ENCODE measurements at places on chromosomes 4 and X.

- no peak for DNase-seq
Observed at GRCh38 chrX:37818031-37818430, 29.3 kb downstream of the DYNLT3 start.

- no peak for DNase-seq
Observed at GRCh38 chr4:13312264-13312663, 171.9 kb downstream of the RAB28 start.

DNA sequence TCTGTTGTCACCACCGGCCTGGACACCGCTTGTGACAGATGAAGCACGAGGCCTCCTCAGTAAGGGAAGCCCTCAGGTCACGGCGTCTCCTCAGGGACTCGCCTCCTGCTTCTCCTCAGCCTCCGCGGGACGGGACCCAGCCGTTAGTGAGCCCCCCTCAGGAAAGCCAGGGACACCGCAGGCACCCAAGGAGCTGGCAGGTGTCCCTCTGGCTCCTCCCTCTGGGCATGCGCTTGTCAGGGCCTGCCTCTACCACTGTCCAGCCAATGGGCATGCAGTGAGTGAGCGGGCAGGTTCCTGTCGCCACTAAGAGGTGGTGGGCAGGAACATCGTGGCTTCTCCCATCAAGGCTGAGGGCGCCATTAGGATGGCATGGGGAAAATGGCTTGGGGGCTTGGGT, 23.5 kb upstream of the CT55 start:
- DNase-seq = no peak

GRCh38 chrX:99761731-99762130, 648.3 kb downstream of the PCDH19 start:
- no peak for DNase-seq

DNA sequence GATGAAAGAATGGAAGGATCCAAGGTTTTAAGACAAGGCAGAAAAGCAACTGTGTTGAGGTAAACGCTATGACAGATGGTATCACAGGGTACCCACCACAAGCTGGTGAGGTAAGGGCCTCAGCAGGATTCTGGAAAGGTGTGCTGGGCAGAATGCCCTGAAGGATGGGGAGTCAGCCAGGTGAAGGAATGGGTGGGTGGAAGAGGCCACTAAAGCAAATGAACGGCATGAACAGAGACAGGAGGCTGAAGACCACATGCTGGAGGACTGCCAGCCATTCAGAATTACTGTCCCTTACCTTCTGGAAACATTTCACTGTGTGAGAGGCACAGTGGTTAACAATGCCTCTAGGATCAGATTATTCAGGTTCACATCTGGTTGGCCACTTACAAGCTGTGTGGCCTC, 23.6 kb downstream of the GPRIN3 start:
- no peak for DNase-seq

GRCh38 chrX:128436397-128437103, 384.3 kb upstream of the ACTRT1 start:
- DNase-seq = no peak

DNA sequence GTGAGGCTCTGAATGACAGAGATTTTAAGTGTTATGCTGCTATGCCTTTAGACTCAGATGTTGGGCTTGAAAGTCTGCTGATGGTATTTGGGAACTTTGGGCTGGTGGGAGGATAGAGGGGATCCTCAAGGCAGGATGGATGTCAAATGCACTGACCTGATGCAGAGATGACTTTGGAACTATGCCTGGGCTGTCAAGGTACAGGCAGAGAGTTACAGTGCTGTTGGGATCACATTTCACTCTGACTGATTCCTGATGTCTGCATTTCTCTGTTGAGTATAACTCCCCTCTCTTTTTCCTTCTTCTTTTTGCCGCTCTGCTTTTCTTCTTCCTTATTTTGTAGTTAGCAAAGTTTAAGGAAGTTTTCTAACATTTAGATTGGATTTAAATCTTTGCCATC, 271.8 kb upstream of the ARX start:
- no peak for DNase-seq

DNA sequence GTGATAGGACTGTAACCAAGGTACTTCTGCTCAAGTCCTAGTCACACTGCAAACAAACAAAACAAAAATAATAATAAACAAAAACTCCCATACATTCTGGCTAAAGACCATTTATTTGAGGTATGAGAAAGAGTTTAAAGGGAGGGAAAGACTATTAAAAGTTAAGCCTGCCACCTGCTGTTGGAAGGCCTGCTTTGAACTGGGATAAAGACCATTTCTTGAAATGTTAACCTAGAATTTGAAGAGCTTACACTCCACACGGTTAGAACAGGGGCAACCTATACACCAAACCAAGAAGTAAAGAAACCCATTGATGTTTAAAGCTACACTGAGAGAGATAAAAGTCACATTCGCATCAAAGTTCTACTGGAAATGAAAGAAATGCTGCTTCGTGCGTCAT, 548.7 kb upstream of the DIPK2B start:
- no peak for DNase-seq

DNA sequence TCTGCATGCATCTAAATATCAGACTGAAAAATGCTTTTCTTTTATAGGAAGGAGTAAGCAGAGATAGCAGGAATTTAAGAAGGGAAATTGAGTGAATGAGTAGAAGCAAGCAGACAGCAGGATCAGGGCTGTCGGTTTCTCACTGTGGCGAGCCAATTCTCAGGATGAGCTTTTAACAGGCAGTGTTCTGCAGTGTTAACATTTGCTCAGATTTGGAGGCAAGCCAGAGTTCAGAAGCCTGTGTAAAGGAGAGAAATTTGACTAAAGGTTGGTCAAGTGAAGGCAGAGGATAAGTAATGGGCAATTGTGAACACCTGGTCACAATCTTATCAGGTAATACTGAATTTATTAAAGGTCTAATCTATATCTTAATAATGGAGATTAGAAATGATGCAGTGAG, 133.3 kb upstream of the MAGEB16 start:
- no peak for DNase-seq

GRCh38 chr4:23934915-23935314, 45.1 kb upstream of the PPARGC1A start:
- DNase-seq = no peak

- no peak for DNase-seq
Observed at GRCh38 chr4:142347241-142347640, 498.9 kb downstream of the INPP4B start.

GRCh38 chr4:37650481-37650880, 35.7 kb downstream of the RELL1 start:
- no peak for DNase-seq

- DNase-seq = no peak
Observed at GRCh38 chr4:78379991-78380729, 171.4 kb upstream of the ANXA3 start.

DNA sequence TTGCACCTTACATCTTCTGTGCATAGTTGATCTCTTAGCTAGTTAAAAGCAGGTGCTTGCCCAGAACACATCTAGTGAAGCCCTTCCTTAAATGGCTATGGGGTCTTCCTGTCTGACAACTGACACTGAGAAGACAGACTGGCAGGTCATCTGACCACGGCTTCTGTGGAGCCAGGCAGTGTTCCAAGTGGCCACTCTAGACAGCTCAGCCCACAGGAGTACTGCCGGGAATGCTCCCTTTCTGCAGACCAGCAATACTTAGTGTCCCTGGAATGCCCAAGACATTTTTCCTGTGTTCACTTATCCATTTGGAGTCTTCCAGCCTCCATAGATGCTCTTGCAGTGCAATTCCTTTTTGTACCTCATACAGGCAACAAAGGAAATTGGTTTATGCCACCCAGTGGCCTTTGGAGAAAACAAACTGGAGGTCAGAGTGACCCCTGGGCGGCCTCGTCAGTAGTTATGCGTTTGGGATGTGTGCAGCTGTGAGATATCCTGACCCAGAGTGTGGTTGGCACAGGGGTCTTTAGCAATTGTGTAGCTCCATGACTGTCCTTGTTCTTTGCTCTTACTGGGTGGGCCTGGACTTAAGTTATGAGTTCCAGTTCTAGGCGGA, 335.5 kb downstream of the ARHGAP10 start:
- DNase-seq = no peak

DNA sequence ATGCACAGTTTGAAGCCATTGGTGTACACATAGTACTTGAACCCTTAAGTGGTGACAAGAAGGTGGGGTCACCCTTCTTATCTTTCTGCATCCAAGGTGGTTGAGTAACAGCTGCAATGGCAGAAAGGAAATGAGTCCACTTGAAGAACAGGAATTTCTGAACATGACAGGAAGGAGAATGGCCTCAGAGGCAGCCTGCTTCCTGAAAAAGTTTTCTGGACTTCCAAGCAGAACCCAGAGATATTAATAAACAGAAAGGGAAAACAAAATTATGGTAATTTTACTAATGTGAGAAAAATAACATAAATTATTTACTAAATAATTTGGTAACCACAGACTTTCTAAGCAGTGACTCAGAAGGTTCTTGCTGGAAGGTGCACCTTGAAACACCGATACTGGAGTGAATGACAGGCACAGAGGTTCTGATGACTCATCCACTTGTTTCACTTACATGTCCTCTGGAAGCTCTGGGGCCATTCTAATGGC, 119.9 kb upstream of the HS3ST1 start:
- no peak for DNase-seq

DNA sequence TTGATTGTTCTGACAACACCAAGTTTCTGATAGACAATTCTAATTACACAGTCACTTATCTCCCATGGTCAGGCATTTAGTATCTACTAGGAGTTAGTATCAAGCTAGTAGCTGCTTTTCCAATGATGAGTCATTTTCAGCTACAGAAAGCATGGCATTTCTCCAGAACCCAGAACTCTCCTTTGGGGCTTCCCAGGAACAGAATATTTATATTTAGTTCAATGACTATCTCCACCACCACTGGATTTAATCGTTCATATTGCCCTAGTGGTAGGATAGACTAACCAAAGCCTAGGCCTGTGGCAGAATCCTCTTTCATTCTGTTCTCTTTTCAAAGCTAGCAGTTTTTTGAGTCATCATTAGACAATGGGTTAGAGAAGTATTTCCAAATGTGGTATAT, 569.4 kb downstream of the GABRG1 start:
- no peak for DNase-seq

DNA sequence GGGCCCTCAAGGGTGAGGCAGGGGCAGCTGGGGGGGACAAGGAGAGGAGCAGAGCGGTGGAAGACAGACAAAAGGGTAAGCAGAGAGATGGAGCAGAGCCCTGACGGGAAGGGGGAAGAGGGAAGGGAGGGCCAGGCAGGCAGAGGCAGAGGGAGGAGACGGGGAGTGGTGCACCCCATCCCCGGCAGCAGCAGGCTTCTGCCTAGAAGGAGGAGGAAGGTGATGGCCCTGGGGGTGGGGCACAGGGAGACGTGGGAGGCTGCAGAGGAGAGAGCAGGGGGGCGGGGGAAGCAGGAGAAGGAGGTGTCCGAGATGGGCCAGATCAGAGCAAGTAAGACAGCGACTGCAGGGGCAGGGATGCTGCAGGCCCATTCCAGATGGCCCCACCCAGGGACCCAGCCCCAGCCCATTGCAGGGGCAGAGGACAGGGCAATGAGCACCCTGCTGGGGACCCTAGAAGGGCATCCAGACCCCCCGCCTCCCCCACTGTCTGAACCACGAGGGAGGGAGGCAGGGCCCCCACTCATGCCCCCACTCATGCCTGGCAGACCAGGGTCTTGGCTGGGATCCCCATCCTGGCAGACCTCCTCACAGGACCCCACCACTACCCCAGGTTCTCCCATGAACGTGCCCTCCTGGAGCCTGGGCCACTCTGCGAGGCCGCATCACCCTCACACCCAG, 2.7 kb downstream of the L1CAM start:
- DNase-seq = no peak

DNA sequence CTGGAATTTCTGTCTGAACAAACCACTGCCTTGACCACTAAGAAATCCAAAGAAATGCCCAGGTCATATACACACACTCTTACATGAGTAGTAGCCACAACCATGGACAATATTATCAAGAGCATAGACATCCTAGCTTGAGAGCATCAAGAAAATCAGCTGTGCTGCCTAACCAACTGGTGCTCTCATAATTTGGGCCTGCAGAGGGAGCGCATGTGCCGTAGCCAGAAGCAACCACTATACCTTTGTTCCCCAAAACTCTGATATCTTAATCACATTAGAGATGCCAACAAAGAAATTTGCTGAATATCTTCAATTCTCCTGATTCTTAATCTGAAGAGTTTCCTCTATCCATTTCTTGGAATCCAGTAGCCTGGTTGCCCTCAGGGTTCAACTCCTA, 163.6 kb downstream of the ZNF674 start:
- no peak for DNase-seq

DNA sequence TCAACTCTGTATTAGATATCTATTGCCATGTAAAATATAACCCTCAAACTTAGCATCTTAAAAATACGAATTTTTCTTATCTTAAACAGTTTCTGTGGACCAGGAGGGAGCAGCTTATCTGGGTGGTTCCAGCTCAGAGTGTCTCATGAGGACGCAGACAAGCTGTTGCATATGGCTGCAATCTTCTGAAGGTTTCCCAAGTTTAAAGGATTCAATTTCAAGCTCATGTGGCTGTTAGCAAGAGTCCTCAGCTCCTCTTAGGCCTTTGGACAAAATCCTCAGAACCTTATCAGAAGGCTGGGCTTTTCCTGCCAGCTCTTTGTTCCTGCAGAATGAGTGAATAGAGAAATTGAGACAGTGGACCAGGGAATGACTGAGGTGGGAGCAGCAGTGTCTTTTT, 2.8 kb upstream of the CTSO start:
- DNase-seq = no peak

GRCh38 chr4:81743731-81744435, 272.2 kb upstream of the RASGEF1B start:
- DNase-seq = no peak

DNA sequence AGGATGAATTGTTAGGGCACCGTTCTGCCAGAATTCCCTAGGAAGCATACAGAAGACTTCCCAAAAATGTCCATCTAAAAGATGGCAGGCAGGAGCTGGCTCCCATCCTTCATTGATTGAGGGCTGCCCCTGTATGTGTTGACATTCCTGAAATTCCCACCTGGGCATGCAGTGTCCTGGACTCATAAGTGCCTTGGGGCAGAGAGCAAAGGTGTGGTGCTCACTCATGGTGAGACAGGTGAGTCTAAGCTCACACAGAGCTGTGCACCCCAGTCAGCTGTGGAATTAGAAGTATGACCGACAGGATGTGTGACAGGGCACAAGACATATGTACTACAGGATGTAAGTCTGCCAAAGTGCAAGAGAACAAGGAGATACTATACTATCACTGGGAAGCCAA, 271.9 kb downstream of the MID1IP1 start:
- DNase-seq = no peak

- DNase-seq = no peak
Observed at GRCh38 chr4:105067431-105067830, 79.2 kb upstream of the TET2 start.

GRCh38 chr4:14867847-14868246, 134.4 kb upstream of the CPEB2 start:
- no peak for DNase-seq

DNA sequence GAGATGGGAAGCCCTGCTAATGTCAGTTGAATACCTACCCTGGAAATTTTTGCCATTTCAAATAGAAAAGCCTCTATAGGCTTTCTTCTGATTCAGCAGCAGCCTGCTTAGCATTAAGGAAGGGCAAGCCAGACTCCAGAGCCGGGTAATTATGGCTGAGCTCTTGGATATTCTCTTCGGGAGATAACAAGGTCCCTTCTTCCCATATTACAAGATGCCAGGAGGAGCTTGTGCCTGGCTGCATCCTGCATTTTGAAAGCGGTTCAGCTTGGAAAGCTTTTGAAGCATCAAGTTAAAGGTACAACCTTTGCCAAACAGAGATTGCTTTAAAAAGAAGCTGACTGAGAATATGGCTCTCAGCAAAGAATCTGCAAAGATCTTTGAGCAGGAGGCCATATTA, 399.6 kb upstream of the RPS6KA3 start:
- DNase-seq = no peak

Data from GM12891 (cell line).